Esophagus mucosa (tissue), 1 donor: ENCODE measurements at places on chromosomes 1 and 21.

DNA sequence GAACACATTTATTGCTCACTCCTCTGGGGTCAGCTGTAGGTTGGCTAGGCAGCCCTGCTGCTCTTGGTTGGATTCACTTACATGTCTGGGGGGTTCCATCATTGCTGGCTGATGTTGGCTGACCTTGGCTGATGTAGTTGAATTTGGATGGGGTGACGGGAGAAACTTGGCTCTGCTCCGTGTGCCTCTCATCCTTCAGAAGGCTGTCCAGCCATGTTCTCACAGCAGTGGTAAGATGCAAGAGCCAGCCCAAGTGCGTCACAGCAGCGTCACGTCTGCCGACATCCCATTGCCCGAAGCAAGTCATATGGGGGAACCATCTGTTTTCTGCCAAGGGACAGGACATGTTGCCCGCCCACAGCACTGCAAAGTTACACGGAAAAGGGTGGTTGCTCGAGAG lies 613.5 kb downstream of the MATN1 start:
- no peak for ATAC-seq

DNA sequence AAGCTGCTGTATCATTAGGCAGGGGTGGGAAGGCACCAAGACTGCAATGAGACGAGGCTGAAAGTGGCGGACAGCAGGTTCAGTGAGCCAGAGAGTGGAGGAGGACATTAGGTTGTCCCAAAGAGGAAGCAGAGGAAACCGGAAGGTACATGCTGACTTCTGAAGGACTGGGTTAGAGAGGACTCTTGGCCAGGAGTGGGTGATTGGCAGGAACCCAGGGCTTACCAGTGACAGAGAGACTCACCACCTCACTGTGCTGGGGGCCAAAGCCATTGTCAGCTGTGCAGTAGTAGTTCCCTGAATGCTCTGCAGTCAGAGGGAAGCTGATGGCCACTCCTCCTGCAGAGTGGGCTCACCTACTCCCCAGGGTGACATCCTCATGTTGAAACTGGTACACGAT lies 41.9 kb upstream of the FCRL4 start:
- ATAC-seq = no peak

- ATAC-seq = no peak
Measured at GRCh38 chr1:58983633-58984245, 199.9 kb upstream of the JUN start.

- ATAC-seq = peak; percentile 67
Measured at GRCh38 chr1:232062967-232063366, 436.4 kb downstream of the DISC1 start.

- no peak for ATAC-seq
Measured at GRCh38 chr1:204345438-204345841, 14.3 kb downstream of the PLEKHA6 start.

DNA sequence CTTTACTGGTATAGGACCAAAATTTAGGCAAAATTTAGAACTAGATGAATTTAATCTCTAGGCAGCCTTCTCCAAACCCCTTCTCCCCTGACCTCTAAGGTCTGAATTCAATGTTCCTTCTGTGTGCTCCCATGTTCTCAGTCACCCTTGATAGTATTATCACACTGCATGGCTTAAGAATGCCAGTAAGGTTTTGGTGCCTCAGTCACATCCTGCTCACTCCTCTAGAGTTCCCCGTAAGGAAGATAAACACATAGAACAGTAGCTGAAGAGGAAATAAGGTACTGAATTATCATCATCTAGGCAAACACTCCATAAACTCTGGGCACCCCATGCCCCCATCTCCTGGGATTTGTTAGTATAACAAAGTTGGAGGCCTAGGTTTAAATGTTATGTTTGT lies 18.2 kb downstream of the PRRX1 start:
- no peak for ATAC-seq

DNA sequence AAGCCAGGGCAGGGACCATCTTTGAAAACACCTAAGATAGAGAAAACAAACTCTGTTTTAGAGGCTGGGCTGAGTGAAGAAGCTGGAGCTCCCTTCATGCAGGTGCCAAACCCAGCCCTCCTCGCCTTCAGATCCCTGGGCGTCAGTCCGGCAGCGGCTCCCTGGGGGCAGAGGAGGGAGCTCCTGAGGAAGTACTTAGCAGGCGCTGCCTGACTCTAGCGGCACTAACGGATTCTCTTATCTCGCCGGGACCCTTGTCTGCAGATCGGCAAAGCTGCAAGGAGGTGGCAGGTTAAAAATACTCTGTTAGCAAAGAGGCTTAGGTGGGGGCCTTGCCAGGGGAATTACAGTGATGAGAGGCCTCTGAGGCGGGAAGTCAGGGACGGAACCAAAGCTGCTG lies 79.6 kb downstream of the PLXNA2 start:
- no peak for ATAC-seq

DNA sequence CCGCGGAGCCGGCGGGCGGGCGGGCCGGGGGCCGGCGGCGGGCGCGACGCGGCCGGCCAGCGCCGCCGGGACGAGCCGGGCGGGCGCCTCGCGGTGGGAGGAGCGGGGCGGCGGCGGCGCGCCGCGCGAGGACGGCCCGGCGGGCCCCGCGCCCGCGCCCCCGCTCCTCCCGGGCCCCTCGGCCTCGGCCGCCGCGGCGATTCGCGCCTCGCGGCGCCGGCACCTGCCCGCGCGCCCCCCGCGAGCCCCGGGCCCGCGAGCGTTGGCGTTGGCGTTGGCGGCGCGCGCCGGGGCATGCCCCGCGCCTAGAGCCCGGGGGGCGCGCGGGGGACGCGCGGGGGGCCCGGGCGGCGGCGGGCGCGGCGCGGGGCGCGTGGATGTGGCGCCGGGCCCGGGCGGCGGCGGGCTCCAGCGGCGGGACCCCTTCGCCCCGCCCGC lies at the start of gene SKI:
Gene SKI, plus strand, starts transcription at position 163 of the 438 bp plus-strand sequence. CDS start 448 bp downstream, outside the sequence.
- no peak for ATAC-seq

DNA sequence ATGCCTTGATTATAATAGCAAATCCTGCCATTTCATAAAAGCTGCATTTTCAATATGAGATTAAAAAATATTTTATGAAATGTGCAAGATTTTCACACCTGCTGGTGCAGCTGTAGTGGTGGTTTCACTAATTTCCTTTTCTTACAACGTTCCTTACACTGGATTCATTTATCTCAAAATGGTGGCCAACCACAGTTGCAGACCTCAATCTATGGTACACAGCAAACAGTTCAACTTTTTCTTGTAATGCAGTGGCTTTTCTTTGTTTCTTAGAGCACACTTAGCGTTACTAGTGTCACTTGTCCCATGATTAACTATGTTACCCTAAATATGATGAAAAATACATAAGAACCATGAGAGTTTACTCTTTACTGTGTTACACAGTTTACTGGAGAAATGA lies 32.7 kb downstream of the FCER1A start:
- no peak for ATAC-seq

DNA sequence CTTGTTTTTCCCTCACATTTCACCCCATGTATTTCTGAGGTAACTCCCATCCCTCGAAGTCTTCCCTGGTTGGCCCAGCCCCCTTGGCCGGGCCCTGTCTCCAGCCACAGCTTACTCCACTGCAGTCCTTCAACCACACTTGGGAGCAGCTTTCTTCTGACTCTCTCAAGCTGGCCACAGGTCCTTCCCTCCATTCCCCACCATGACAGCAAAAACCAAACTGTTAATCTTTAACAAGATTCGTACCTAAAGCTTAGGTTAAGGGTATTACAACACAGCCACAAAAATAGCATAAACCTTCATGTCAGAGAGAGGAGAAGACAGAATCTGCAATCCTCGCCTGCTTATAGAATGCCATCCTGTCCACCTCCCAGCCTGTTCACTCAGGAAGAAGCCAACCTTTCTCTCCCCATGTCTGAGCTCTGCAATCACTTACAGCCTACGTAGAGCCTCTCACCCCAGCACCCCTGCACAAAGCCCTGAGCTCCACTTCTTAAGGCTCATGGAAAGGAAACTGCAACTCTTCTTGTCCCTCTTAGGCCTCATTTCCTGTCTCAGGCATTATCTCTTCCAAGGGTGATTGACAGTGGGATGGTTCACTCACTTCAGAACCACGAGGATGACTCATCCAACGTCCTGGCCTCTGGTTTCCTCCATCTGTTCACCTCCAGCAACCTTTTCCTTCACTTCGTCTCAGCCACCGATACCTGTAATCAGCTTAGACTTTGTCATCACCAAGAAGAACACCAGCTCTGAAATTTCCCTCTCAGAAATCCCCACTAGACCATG lies 72.8 kb downstream of the CD2 start:
- peak; percentile 69 for ATAC-seq

DNA sequence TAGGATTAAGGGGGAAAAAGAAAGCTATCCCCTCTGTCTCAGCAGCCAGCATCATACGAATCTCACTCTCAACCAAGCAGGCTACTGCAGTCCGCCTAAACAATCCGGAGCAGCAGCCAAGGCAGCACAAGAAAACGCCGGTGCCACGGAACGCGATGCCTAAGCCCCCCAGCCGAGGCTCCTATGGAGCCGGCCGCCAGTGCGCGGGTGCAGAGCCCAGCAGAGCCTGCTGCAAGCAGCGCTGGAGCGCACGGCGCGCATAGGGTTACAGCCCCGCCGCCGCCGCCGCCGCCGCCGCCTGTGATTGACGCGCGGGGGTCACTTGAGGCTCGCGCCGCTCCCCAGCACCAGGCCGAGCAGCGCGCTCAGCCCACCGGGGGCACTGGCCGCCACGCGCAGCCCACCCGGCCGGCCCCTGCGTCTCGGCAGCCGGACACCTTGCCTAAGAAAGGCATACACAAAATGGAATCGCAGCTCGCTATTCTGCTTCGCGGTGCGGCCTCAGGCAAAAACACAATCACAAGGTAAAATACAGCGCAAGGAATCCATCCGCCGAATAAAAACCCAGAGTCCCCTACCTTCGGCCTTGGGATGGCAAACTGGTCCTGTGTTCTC lies 780 bp downstream of the HIVEP3 start:
- peak; percentile 75 for ATAC-seq

DNA sequence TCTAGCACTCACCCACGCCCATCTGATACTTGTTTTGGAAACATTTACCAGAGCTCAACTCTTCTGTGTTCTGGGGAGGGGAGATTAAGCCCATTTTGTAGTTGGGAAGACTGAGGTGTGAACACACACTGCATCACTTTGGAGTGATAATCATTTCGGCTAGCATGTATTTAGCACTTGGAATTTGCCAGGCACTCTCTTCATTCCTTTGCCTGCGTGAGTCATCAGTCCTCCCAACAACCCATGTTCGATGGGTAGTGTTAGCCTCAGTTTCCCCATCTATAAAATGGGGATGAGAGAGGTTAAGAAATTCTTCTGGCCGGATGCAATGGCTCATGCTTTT lies 182.8 kb upstream of the TMEM51 start:
- ATAC-seq = no peak

- no peak for ATAC-seq
Measured at GRCh38 chr1:12626888-12627287, 8.9 kb upstream of the DHRS3 start.

GRCh38 chr1:67953301-67953700 lies 97.1 kb downstream of the DIRAS3 start:
- ATAC-seq = no peak

DNA sequence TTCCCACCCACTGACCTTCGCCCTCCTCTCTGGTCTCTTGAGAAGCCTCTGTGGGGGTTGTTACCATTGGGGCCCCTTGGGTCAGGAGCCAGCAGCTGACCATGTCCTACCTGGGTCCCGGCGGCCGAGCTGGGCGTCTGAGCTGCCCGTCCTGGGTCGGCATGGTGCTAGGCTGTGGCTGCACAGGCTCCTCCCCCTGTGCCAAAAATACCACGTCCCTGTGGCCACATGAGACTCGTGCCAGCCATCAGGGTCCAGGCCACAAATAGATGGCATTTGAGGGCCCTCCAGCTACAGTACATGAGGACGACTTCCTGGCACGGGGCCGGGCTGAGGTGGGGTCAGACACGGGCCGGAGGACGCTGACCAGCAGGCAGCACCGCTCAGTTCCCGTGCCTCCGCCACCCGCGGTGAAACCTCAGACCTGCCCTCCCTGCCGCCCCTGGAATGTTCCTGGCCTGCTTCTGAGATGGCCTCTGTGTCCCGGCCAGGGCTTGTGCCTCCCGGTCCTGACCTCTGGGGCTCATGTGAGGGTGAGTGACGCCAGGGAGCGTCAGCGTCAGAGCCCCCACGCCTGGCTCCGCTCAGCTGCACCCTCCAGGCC lies at the start of gene PERM1:
Gene PERM1, minus strand, starts transcription at position 139 of the 604 bp plus-strand sequence. CDS start 1,064 bp downstream, outside the sequence.
- peak; percentile 1 for ATAC-seq

- no peak for ATAC-seq
Measured at GRCh38 chr1:33379631-33380354, 51.1 kb downstream of the PHC2 start.

GRCh38 chr1:30444401-30444800 lies 279.0 kb downstream of the MATN1 start:
- no peak for ATAC-seq

DNA sequence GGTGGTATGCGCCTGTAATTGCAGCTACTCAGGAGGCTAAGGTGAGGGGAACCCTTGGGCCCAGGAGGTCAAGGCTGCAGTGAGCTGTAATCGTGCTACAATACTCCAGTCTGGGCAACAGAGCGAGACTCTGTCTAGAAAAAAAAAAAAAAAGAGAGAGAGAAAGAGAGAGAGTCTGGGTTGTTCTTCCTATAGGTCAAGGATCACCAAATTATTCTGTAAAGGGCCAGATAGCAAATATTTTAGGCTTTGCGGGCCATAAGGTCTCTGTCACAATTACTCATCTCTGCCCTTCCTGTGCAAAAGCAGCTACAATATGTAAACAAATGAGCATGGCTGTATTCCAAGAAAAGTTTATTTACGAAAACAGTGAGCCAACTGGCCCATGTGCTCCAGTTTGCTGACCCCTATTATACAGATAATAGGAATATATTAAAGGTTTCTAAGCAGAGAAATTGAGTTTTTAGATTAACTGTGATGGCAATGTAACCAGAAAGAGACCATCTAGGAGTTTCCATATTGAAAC lies 2.1 kb downstream of the SASS6 start:
- ATAC-seq = no peak

DNA sequence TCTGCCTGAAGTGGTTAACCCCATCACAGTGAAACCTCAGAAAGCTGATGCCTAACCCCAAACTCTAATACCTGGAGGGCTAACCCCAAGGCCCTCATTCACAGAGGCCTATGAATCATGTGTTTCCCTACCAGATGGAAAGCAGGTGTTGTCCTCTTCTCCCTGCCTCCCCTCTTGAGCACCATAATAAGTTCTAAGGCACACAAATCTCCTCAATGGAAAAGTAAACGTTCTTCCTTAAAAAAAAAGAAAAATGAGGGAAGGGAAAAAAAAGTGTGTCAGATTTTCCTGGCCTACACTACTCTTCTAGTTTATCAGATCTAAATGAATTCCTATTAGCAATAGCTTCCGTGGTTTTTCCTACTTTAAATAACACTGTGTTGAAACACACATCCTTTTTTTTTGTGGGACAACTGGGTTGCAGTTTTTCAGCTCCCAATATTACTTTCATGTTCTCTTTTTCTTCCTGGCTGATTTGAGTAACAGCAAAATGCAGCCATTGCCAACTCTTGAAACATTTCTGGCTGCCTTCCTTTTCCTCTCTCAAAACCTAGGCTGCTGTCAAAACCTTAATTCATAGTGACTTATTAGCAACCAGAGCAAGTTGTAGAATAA lies 43.2 kb downstream of the SLC44A3 start:
- peak; percentile 1 for ATAC-seq

DNA sequence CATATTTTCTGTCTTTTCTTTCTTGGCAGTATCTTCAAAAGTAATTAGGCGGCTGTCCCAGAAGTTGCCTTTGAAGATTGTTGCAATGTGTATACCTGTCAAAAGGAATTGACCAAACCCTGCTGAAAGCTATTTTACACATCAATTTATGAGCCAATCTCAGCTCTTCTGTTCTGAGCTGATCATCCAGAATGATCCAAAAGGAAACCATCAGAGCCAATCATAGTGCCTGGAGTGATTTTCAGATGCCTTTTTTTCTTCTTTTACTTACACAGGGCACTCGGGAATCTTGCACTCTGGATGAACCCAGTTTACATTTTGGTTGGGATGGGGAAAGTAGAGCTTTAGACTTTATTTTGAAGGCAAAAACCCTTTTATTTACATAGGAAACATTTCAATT lies 21.8 kb upstream of the APOBEC4 start:
- ATAC-seq = no peak
